ENCODE measurements at places on chromosomes 1 and 21.

GRCh38 chr1:111666828-111667227 lies 47.2 kb downstream of the RAP1A start:
- no peak for DNase-seq

DNA sequence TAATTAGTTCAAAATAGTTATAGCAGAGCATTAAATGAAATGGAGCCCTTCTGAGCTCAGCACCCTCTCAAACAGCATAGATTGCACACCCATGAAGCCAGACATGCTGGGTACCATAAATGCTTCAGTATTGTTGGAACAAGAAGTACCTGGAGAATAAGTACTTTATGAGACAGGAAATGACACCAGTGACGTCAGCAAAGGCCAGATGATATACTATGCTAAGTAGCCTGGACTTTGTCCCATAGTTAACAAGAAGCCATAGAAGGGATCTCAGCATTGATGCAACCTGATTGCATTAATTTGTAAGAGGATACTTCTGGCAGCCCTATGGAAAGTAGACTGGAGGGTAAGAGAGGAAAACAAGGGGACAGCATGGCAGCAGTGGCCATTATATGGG lies 16.3 kb upstream of the GADD45A start:
- DNase-seq = no peak

GRCh38 chr1:215923129-215923824 lies 356.2 kb downstream of the KCTD3 start:
- DNase-seq = no peak

GRCh38 chr1:10671622-10672342 lies 124.7 kb downstream of the CASZ1 start:
- peak; percentile 94 for DNase-seq

DNA sequence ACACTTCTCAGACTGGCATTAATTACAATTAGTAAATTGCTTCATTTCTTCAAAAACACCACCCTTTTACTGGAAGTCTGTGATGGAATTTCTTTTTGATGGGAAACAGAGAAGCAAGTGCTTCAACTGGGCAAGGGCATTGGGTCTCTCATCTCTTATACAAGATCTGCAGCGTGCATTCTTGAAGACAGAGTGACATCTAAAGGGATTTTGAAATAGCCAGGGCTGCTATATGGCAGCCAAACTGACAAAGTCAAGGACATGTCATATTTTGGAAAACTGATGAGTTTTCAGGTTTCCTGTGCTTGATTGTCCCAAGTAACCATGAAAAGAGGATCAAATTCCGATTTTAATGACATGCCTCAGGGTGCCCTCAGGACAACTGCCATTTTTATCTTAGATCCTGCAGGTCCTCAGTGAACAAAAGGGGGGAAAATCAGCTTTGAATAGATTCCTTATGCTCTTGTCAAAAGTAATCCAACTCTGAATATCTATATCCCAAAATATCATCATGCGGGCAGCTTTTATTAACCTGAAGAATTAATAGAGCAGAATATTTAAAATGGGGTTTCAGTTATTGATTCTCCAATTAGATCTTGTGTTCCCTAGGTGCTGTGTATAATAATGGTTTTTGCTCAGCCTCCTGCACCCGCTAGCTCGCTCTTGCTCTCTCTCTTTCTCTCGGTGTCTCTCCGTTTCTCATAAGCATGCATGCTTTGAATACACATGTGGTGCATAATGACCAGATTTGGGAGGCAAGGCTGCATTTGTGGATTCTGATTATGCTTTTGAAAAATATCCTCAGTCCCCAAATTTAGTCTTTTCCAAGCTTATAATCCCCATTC lies 221.8 kb downstream of the TTLL7 start:
- no peak for DNase-seq

Data from NCI-H510A (cell line).